Smooth muscle cell of the pulmonary artery (primary cell): ENCODE measurements at places on chromosomes 7 and 10. TPM values are rescaled to one million over a fixed set of nuclear protein-coding genes. Genes with fewer than 3 reads are reported as not detected.

The RNF32 gene
- 0.33 and 0.56 TPM in 2 replicates for total RNA-seq

The GRM3 gene
- total RNA-seq = not detected in 2 replicates

The SNX8 gene
- 17.7 and 34.8 TPM in 2 replicates for total RNA-seq

The TFPI2 gene
- total RNA-seq = 59.6 and 154 TPM in 2 replicates

The GARIN1A gene
- total RNA-seq = 1.3 and 1.4 TPM in 2 replicates

The C10orf62 gene
- total RNA-seq = 0.13 TPM in 1 of 2 replicates, not detected in the other

The ARMC3 gene
- total RNA-seq = not detected in 2 replicates
